Activated B cell treated with CpG ODN at 0.5 μM for 24 hours (primary cell): ENCODE measurements at places on chromosomes 2 and 18. TPM values are rescaled to one million over a fixed set of nuclear protein-coding genes. Genes with fewer than 3 reads are reported as not detected.

Gene POLR1A
- 47.8 and 53.4 TPM in 2 replicates for total RNA-seq

DNA sequence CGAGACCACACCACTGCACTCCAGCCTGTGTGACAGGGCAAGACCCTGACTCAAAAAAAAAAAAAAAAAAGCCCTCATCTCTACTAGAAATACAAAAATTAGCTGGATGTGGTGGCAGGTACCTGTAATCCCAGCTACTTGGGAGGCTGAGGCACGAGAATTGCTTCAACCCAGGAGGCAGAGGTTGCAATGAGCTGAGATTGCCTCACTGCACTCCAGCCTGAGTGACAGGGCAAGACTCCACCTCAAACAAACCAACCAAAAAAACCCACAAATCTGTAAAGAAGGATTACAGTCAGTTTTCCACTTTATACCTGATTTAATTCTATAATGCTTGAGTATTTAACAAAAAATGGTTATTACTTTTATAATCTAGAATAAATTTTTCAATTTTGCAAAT lies 9.7 kb downstream of the DARS1 start:
- DNase-seq, result no peak

- no peak for DNase-seq
Observed at GRCh38 chr2:3129867-3130266, 247.8 kb downstream of the EIPR1 start.

- DNase-seq, result no peak
Observed at GRCh38 chr2:190342611-190343010, 778 bp upstream of the INPP1 start.

DNA sequence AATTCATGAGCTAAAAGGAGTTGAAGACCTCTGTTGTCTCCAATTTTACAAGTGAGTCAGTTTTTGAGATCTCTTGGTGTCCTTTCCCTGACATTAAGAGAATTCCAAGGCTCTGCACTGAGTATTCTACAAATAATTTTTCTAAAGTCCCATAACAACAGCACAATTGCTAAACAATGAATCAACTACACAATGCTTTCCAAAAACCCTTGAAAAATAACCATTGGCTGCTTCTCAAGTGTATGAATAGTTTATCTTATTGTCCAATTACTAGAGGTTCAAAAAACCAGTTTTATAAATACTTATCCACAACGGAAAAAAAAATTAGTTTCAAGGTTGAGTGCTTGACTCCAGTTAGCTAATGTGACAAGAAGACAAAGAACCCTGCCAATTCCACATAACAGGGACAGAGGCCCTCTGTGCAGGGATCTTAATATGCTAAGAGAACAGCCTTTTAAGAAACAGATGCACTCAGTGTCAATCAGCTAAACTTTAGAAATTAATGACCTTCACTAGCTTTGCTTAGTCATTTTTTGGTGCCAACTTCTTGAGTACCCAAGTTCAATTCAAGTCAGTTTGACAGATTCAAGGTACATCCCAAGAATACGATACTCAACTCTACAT lies 266.6 kb upstream of the CYP26B1 start:
- no peak for DNase-seq

Gene UGT1A9
- not detected in 2 replicates for total RNA-seq

- DNase-seq, result no peak
Observed at GRCh38 chr2:237483018-237483731, 3.9 kb upstream of the MLPH start.

GRCh38 chr2:234751275-234751973 lies 200.4 kb upstream of the SH3BP4 start:
- DNase-seq, result no peak

GRCh38 chr2:165560377-165560988 lies 91.0 kb downstream of the CSRNP3 start:
- DNase-seq, result no peak

GRCh38 chr18:12998332-12999060 lies 7.3 kb downstream of the CEP192 start:
- DNase-seq, result no peak

DNA sequence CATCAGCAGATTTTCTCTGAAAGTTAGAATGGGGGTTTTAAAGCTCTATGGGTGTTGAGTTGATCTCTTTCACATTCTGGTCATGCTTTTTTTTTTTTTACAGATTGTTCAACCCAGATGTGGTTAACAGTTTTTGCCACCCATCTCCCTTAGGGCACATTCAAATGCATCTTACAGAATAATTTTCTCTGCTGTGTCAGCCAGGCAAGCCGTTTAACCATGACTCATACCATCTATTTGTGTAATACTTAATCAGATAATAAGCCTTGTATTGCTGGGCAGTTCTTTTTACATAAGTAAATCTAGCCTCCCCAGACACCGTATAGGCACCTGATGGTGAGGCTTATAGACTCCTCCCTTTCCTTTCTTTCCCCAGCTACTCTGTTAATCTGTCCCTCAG lies 62.0 kb downstream of the TGIF1 start:
- DNase-seq, result no peak

- no peak for DNase-seq
Observed at GRCh38 chr18:50849419-50849821, 29.5 kb upstream of the ME2 start.

Gene RAB6C
- not detected in 2 replicates for total RNA-seq

GRCh38 chr2:79235135-79235534 lies 75.6 kb upstream of the REG3A start:
- DNase-seq, result no peak

- DNase-seq, result no peak
Observed at GRCh38 chr18:37691162-37691561, 125.6 kb upstream of the CELF4 start.

- DNase-seq, result no peak
Observed at GRCh38 chr2:78876316-78876688, 149.2 kb upstream of the REG3G start.

Gene ABCG8
- not detected in 2 replicates for total RNA-seq

- no peak for DNase-seq
Observed at GRCh38 chr2:165635532-165635931, 158.5 kb downstream of the GALNT3 start.

GRCh38 chr2:8849327-8849726 lies 11.9 kb upstream of the KIDINS220 start:
- DNase-seq, result no peak

GRCh38 chr18:6435731-6436130 lies 21.0 kb upstream of the L3MBTL4 start:
- DNase-seq, result no peak

- peak; percentile 38 for DNase-seq
Observed at GRCh38 chr2:234496055-234496834, 636 bp downstream of the ARL4C start.

DNA sequence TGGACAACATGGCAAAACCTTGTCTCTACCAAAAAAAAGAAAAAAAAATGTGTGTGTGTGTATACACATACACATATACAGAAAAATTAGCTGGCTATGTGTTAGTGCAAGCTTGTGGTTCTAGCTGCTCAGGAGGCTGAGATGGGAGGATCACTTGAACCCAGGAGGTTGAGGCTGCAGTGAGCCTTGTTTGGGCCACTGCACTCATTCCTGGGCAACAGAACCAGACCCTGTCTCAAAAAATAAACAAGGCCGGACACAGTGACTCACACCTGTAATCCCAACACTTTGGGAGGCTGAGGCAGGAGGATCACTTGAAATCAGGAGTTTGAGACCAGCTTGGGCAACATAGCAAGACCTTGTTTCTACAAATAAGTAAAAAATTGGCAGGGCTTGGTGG lies 2.1 kb downstream of the COQ10B start:
- DNase-seq, result no peak

DNA sequence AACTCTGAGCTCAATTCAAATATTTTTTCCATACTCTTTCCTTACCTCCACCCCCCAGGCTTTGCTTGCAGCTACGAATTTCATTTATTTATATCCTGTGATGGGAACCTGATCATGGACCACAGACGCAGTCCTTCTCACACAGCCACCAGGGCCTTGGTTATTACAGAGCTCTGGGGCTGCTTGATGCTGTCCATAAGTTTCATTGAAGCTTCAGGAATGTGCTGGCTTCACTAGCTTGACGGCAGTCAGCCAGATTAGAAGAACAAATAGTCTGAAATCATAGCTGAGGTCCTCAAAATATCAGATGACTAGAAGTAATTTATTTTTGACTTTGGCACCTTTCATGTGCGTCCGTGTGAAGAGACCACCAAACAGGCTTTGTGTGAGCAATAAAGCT lies 104.9 kb downstream of the VWA3B start:
- DNase-seq, result no peak

Gene ONECUT2
- total RNA-seq, result not detected in 2 replicates

- DNase-seq, result no peak
Observed at GRCh38 chr2:233204286-233204936, 47.1 kb upstream of the ATG16L1 start.

DNA sequence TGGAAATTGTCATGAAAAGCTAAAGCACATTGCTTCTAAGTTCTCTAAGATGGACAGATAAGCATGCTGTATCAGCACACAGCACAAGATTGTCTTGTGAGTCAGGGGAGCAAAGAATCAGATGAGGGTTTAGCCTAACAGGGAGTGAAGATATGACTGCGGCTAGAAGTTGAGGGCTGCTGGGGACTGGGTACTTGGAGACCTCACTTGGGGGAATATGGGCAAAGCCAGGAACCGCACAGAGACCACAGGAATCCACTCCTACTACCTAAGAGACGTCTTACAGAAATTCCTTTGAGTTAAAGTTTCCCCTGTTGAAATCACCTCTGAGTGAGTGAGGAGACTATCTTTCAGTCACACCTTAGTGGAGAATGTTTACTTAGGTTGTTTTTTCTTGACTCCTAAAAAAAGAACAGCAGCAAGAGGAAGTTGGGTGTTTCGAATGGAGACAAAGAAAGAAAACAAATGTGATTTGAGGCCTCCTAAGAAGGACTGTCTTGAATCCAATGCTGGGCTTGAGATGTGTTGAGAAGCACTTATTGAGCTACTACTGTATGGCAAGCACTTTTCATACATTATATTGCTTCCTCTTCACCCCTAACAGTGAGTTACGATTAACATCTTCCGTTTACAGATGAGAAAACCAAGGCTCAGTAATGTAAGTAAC lies 100.7 kb downstream of the ANKRD44 start:
- DNase-seq, result no peak

DNA sequence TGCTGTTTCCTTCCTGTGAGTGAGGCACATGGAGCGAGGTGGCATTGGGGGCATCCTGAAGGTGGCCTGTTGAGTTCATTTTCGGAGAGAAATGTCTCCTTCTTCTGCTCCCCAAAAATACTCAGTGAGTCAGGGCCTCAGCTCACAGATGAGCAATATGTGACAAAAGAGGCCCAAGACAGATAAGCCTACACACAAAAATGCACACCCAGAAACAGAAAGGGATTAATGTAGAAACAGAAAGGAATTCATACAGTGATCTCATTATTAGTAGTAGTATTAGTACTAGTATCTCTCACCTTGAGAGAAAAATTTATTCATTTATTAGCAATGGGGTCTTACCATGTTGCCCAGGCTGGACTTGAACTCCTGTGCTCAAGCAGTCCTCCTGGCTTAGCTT lies 5.1 kb downstream of the GPR75 start:
- DNase-seq, result no peak

DNA sequence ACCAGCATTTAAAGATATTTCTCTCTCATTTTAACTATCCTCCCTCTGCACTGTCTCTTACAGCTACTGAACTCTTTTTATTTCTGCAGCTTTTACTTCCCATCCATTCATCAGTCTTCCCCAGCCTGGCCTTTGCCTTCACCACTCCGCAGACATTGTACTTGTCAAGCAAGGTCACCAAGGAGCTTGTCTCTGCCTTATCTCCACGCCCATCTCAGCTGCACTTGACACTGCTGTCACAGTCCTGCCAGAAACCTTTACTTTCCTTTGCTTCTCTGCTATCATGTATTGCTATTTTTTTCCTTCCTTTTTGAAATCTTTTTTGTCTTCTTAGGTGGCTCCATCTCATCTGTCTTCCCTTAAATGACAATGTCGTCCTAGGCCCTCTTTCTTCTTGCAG lies 147.0 kb downstream of the VWC2L start:
- DNase-seq, result no peak

- DNase-seq, result no peak
Observed at GRCh38 chr2:60520151-60520876, 33.1 kb downstream of the BCL11A start.

- no peak for DNase-seq
Observed at GRCh38 chr18:35753306-35753910, 171.9 kb downstream of the GALNT1 start.

Gene C2orf72
- total RNA-seq, result not detected in 2 replicates

Gene WDR75
- 53.0 and 61.2 TPM in 2 replicates for total RNA-seq

Gene NETO1
- total RNA-seq, result 9.1 and 10.1 TPM in 2 replicates

Gene KYNU
- total RNA-seq, result 43.8 and 48.0 TPM in 2 replicates

DNA sequence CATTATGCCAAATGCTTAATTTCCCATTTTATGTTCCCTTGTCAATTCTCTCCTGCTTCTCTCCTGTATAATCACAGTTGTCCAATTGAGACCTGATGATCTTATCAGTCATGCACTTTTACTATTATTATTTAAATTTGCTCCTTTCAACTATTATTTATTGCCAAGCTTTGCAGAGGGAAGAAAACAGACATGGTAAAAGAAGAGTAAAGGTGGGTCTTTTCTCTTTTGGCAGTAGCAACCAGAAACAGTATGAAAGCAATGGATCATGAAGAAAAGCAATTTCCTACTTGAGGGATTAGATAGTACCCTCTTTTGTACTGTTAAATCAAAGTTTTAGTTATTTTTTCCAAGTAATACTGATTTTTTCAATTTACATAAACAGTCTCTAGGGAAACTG lies 667.4 kb downstream of the NRXN1 start:
- DNase-seq, result no peak

- no peak for DNase-seq
Observed at GRCh38 chr2:99980176-99980575, 162.2 kb downstream of the AFF3 start.

Gene CD8A
- 0.18 and 0.24 TPM in 2 replicates for total RNA-seq

DNA sequence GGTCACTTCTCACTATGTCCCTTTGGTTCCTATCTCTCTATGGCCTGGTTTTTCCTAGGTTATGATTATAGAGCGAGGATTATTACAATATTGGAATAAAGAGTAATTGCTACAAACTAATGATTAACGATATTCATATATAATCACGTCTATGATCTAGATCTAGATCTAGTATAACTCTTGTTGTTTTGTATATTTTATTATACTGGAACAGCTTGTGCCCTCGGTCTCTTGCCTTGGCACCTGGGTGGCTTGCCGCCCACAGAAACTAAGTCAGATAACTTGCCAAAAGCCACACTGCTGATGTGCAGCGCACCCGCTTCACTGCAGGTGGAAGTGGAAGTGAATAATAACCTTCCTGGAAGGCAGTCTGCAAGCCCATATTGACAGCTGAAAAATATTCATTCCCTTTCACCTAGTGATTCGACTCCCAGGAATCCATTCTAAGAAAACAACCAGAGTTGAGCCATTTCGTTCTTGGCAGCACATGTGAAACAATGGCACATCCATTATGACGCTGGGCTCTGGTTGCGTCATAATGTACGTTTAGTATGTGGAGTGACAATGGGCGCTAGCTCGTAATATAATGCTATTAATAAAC lies 725 bp upstream of the ANKRD53 start:
- no peak for DNase-seq

DNA sequence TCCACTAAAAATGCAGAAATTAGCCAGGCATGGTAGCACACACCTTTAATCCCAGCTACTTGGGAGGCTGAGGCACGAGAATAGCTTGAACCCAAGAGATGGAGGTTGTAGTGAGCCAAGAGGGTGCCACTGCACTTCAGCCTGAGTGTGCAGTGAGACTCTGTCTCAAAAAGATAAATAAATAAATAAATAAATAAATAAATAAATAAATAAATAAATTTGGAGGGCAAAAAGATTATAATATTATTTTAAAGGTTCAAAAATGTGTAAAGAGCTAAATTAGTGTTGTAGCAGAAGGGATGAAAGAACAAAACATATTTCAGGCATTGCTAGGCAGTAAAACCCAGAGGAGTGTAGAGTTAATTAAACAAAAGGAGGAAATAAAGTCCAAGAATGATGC lies 1136.4 kb upstream of the CDH2 start:
- DNase-seq, result no peak

Gene EFR3B
- total RNA-seq, result 0.07 and 0.10 TPM in 2 replicates

GRCh38 chr2:50125246-50125645 lies 906.7 kb downstream of the NRXN1 start:
- DNase-seq, result no peak
